ENCODE measurements at places on chromosomes 4 and X.

DNA sequence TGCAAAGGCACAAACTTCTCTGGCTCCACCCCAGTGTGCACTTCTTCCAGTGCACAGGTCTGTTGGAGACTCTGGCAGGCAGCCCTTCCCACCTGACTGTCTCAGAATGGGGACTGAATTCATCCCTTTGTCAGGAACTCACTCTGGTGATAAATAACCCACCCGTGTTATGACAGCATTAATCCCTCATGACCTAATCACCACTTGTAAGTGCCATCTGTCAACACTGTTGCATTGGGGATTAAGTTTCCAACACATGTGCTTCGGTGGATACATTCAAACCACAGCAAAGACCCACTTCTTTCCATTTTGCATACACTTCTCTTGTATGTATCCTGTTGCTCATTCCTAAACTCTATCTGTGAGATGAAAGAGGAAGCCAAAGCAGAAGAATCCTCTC lies 1002.9 kb upstream of the IGFBP7 start:
- no peak for DNase-seq

- DNase-seq, result no peak
Observed at GRCh38 chrX:10254739-10255138, 98.0 kb downstream of the CLCN4 start.

DNA sequence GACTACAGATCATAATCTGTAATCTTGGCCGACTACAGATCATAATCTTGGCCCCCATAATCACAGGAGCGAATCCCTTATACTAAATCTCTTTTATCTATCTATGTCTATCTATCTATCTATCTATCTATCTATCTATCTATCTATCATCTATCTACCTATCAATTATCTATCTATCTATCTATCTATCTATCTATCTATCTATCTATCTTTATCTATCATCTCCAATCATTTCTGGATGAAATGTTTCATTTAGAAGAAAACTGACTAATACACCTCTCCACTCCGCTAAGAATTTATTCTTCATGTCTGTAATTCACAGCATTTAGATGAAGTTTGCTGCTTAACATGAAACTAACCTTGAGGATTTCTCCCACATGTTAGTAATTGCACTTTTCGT lies 45.0 kb upstream of the ACSL1 start:
- DNase-seq, result no peak

DNA sequence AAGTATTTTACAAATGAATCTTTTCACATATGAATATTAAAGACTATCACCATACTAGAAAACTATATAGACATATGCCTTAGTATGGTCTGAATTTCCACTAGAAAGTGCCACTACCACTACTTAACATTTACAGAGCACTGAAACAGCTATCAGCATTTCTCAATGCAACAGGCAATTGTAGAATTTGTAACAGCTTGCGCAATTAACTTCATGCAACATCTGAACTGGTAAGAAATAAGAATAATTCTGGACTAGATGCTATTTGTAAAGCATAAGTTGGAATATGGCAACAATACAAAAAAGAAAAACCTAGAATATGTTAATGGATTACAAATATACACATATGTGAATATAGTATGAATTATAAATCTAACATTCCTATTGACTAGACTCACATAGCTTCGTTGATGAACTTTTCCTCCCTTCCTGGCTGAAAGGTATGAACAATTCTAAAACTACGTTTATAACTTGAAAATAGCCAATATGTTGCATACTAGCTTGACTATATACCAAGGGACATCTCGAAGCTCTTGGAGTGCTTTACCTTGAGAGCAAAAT lies 82.0 kb downstream of the ATP8A1 start:
- no peak for DNase-seq

DNA sequence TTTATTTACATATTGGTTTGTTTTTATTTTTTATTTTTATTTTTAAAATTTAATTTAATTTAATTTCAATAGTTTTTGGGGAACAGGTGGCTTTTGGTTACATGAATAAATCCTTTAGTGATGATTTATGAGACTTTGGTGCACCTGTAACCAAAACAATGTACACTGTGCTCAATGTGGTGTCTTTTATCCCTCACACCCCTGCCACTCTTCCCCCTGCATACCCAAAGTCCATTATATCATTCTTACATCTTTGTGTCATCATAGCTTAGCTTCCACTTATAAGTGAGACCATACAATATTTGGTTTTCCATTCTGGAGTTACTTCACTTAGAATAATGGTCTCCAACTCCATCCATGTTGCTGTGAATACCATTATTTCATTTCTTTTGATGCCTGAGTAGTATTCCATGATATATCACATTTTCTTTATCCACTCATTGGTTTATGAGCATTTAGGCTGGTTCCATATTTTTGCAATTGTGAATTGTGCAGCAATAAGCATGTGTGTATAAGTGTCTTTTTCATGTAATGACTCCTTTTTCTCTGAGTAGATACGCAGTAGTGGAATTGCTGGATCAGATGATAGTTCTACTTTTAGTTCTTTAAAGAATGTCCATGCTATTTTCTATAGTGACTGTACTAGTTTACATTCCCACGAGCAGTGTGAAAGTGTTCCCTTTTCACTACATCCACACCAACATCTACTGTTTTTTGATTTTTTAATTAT lies 157.1 kb downstream of the CPXCR1 start:
- no peak for DNase-seq

GRCh38 chr4:152421576-152421975 lies 114.3 kb downstream of the FBXW7 start:
- DNase-seq, result no peak

- no peak for DNase-seq
Observed at GRCh38 chrX:133321451-133321850, 93.8 kb downstream of the GPC4 start.

DNA sequence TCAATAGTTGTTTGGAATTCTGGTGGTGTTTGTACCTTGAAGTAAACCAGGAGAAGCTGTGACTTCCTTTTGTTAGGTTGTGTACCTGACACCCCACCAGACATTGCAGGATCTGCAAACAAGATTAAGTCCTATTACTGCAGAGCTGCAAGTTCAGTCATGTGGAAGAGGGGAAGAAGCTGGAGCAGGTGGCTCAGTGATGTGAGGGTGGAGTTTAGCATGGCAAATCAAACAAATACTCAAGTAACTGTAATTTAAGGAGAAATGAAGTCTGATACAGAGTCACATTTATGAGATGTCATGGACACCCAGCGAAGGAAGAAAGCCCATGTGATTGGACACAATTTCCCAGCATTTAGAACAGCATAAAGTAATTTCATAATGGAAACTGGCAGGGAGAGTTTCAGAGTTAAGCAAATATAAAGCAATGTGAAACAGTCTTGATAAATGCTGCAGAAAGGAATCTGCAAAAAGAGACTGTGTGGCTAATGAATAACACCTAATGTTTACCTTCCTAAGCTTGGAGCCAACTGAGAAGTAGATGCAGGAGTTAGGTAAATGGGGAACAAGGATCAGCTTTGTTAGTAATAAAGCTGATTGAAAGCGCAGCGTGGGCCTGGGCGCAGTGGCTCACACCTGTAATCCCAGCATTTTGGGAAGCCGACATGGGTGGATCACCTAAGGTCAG lies 249.1 kb downstream of the GBA3 start:
- no peak for DNase-seq

GRCh38 chr4:165620913-165621312 lies 242.1 kb downstream of the CPE start:
- no peak for DNase-seq

DNA sequence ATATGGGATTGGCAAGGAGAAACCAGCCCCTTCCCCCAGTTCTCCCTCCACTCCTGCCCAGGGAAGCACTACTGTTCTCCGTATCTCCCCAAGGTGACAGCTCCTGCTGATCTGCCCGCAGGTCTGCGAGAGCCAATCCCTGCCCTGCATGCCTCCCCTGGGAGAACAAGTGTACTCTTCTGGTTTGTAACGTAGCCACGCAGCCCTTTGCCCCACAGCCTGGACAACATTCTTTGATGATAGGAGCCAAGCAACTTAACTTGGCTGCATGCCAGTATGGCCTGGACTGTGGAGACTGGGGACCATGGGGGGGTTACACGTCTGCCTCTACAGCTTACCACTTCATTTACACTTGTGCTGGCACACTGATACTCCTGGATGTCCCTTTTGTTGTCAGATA lies 2.0 kb downstream of the STBD1 start:
- no peak for DNase-seq

- no peak for DNase-seq
Observed at GRCh38 chr4:151315212-151315886, 10.1 kb downstream of the SH3D19 start.

DNA sequence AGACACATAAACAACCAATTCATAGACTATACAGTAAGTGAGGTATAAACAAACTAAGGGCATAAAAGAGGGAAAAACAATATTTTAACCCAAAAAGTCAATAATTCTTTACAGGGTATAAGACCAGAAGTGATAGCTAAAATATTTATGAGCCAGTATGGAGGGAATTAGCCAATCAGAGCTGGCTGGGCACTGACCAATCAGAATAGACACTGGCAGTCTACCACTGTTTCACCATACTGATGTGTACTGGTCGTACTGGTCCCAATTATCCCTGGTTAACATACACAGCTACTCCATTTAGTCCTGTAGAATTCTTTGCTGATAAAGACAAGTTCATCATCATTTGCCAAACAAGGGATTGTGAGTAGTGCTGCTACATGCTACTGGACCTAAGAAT lies 9.8 kb upstream of the SLC9B1 start:
- DNase-seq, result no peak

- DNase-seq, result no peak
Observed at GRCh38 chr4:161457906-161458305, 705.9 kb downstream of the FSTL5 start.

- no peak for DNase-seq
Observed at GRCh38 chr4:31051565-31051964, 331.4 kb downstream of the PCDH7 start.

DNA sequence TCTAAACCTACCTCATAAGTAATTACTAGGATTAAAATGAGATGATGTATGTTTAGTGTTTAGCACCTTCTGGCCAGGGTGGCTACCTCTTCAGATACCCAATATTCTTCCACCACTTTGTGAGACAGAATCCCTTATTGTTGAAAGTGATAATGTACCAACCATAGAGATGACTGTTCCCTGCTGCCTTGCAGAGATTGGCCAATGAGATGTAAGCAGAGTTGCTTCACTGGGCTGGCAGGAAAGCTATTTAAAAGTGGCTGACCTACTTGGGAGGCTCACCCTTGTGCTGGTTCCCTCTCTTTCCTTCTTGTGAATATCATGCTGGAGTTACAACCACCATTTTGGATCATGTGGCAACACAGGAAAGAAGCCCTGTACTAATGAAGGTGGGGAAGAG lies 58.9 kb downstream of the TMEM154 start:
- DNase-seq, result no peak

DNA sequence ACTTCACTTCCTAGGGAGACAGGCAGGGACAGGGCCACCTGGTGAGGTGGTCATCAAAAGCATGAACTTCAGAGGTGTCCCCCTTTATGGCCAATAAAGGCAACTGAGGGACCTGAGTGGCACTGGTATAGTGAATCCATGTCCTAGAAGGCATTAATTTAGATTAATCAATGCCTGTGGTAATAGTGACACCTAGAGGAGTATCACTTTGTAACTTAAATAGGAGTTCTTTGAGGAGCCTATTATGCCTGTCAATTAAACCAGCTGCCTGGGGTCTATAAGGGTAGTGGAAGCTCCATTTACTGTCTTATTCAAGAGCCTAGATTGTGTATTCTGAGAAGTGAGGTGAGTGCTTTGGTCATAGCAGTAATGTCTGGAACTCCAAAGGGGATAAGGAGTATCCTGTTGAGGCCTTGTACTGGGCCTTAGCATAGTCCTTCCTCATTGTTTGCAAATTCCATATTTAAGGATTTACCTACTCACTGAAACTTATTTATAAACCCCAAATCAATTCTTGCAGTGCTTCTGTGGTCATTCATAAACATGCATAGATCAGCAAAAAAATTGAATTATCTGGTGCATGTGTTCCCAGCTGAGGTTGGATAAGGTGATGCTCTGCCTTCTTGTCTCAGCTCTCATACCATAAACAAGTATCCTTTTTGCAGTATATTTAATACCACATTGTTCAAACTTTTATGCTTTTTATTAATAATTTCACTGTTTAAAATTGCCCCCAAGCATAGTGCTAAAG lies 213.8 kb upstream of the RADX start:
- DNase-seq, result no peak

DNA sequence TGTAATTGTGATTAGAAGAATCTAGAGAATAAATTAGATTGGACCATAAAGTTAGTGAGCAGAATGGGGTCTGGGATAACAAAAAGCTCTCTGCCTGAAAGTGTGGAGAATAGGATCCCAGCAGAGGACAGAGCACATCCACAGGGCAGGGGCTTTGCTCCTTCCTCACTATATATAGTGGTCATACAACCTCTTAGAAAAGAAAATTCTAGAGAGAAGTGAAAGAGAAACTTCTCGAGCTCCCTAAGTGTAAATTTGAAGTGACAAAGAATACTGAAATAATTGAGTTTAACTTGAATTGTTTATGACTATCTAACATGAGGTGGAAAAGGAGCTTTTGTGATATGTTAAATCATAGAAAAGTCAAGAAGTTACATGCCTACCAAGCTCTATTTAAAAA lies 14.9 kb downstream of the ADAM29 start:
- no peak for DNase-seq

DNA sequence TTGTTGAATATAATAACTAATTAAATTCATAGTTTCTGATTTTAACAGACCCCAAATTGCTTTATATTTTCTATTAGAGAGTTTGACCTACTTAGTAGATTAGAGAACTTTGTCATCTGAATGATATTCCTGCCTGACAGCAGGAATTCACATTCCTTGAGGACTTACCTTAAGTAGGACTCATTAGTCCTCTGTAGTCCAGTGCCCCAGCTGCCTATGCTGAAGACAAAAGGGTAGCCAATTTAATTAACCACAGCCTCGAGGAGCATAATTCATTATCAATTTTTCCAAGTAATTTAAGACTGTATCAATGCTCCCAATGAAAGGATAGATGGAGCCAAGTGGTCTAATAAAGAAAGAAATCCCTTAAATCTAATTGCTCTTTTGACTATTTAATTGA lies 1405.0 kb upstream of the IGFBP7 start:
- no peak for DNase-seq

DNA sequence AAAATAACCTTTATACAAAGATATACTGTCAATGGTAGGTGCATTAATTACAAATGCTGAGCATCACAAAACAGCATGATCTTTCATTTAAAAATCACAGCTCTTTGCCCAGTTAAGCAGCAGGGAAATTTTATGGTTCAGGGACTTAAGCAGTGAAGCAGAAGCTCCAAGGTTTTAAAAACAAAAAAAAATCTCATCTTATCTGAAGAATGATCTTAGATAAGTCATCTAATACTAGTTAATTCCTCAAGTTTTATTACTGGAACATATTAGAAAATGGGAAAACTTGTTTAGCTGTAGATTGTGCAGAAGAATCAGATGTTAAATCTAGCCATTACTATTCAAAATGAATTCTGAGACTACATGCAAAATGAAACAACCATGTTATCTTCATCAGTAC lies 289.9 kb downstream of the GASK1B start:
- no peak for DNase-seq

DNA sequence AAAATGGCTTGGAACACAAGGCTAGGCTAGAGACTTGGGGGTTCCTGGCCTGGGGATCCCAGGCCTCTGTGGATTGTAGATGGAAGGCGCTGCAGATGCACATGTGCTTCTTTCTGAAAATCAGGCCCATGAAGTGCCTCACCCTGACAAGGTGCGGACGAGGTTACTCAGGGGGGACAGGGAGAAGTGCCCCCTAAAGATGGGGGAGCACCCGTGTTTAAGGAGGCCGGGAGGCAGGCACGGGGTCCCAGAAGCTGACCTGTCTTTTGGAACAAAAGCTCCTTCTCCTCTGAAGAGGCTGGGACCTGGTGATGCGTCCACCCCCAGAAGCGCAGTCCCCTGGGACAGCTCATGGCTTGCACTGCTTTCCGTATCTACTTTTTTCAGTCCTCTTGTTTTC lies 2.4 kb downstream of the PDZD4 start:
- DNase-seq, result no peak
